ENCODE measurements at places on chromosomes 7 and 10.

DNA sequence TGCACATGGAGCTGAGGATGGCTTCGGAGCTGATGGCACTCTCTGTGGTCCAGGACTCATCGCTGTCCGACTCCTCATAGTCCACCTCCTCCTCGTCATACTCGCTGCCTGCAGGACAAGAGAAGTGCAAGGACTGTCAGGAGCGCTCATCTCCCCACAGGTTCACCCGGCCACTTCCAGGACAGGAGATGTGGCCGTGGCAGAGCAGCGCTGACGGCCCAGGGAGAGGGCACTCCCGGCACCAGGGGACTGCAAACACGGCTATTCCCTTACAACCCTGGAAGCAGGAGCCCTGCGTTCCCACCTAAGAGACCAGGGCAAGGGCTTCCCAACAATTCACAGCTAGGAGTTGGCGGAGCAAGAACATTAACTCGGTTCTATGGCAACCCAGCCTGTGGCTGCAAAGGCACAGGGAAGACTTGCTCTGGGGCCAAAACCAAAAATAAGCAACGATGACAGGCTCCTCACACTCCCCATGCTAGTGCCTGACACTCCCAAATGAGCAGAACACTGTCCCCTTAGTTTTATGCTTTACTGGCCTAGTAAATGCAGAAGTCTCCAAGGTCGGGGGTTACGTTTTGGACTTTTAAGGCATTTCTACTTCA, 100.9 kb downstream of the TAX1BP1 start:
- DNase-seq: no peak

- no peak for DNase-seq
Observed at GRCh38 chr7:18653381-18654155, 158.0 kb downstream of the HDAC9 start.

- DNase-seq: no peak
Observed at GRCh38 chr7:47352394-47352968, 229.4 kb downstream of the TNS3 start.

DNA sequence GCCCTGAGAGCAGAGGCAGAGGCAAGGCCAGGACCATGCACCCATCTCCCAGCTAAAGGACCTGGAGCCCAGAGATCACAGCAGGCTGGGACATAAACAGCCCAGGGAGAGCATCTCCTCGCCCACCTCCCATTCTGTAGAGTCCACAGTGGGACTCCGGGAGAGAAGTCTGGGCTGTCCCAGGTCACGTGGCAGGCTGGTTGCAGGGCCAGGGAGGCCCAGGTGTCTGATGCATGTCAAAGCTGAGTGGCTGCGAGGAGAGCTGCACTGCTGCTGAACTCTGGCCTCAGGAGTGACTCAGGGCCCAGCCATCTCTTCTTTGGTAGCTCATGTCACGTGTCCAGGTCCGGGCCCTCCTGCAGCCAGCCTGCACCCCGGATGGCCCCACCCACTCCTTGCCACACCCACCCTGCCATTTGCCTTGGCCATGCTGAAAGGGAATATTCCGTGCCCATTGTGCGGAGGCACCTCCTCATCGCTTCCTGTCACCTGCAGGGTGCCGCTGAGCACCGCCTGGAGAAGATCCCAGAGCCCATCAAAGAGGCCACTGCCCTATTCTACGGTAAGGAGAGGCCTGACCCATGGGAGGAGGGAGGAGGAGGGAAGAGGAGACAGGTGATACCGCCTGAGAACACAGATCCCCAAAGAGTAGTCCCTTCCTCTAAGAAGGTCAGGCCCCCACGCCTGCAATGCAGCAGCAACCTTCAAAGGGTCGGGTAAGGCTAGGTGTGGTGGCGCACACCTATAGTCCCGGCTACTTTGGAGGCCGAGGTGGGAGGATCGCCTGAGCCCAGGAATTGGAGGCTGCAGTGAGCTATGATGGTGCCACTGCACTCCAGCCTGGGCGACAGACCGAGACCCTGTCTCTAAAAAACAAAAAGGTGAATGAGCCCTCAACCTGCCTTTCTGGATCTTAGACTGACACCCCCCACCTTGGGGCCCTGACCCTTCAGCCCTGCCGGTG, 12.6 kb upstream of the SH2B2 start:
- DNase-seq: peak; percentile 56

GRCh38 chr7:111498391-111499007, 63.8 kb downstream of the IMMP2L start:
- no peak for DNase-seq

DNA sequence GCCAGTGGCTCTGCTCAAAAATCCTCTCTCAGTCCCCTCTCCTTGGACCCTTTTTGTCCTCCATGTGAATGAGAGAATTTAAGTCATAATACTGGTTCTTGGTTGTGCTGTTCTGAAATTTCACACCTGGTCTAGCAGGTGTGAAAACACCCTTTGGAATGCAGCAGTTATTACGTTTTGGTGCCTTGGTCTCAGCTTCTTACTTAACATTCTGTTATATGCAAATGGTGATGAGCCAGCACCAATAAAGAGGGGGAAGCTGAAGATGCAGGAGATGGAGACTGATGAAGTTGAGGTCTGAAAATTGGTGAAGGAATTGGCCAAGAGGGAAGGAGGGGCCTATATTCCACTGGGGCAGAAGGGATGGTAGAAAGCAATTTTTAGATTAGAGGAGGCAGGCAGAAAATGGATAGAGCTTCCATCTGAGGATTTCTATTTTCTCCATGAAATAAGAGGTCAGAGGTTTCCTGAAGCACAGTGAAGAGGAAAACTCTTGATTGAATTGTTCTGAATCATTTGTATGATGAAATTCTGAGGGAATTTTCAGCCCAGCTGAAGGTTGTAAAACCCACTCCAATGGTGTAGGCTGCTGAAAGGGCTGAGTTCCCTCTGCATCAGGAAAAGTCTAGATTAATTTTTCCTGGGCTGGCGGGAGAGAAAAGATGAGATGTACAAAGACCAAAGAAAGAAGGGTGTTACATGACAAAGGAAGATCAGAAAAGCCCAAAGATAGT, 94.0 kb upstream of the FAM180A start:
- no peak for DNase-seq

DNA sequence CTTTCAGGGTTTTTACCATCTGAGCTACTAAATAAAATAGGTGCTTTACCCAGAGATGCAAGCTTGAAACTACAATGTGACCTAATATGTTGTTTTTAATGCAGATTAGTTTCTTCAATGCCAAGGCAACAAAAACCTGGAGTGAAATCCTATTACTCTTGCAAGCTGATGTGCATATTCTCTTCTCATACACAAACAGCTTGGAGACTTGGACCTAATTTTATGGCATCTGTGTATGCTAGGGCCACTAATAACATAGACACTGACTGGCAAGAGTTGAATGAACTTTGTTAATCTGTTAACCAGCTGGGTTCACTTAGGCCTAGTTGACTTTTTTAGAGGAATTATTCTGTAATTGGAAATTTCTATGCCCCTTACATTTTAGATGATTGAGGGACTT, 23.4 kb upstream of the SMIM30 start:
- no peak for DNase-seq

DNA sequence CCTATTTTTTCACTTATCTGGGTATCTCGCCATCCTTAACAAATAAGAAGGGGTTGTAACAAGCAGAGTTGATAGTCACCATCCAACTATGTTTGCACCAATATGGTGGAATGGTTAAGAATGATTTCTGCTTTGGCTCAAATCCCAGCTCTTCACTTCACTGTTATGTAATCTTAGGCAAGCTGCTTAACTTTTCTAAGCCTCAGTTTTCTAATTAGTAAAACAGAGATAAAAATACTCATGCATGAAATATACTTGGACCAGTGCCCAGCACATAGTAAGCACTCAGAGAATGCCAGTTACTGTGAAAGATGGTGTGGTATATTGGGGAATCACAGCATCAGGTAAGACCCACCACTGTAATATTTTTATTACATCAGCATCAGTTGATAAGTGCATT, 33.6 kb downstream of the ABCB1 start:
- DNase-seq: no peak

- DNase-seq: no peak
Observed at GRCh38 chr10:102605712-102606111, 38.6 kb upstream of the TRIM8 start.

DNA sequence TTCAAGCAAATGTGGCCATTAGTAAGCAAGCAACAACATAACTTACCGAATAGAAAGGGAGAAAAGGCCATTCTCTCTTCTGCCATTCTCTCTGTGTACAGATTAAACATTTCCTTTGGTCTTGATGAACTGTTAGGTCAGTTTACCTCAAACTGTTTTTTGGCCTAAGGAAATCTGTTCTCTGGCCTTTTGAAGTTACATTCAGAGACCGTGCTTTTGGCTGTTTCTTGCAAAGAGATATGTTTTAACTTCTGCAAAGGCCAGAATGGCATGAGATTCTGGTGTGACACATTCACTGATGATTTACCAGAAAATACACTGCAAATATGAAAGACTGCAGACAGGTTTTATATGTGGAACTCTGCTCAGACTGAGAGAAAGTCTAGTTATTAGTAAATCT, 22.2 kb downstream of the AHR start:
- DNase-seq: no peak
